ENCODE measurements at places on chromosomes 5 and 9. TPM values are rescaled to one million over a fixed set of nuclear protein-coding genes. Genes with fewer than 3 reads are reported as not detected.
A peak's percentile ranks its signal among the peaks of the same experiment; 100 is the strongest.

DNA sequence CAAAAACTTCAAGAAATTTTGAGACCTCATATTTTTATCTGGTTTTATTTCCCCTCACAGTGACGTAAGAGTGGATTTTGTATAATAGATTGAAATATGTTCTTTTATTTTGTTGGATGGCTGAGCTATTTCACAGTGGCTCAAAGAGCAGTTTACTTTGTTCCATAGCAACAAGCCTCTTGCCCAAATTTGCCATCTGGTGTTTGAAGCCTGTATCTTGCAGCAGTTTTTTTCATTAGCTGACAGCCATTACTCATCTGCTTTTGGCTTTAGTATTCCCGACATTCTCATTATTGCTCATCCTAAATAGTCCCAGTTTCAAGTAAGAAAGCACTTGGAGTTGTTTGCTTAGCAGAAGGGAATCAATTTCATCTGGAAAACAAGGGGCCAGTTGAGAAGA lies 36.3 kb downstream of the GDA start:
- no peak for DNase-seq

DNA sequence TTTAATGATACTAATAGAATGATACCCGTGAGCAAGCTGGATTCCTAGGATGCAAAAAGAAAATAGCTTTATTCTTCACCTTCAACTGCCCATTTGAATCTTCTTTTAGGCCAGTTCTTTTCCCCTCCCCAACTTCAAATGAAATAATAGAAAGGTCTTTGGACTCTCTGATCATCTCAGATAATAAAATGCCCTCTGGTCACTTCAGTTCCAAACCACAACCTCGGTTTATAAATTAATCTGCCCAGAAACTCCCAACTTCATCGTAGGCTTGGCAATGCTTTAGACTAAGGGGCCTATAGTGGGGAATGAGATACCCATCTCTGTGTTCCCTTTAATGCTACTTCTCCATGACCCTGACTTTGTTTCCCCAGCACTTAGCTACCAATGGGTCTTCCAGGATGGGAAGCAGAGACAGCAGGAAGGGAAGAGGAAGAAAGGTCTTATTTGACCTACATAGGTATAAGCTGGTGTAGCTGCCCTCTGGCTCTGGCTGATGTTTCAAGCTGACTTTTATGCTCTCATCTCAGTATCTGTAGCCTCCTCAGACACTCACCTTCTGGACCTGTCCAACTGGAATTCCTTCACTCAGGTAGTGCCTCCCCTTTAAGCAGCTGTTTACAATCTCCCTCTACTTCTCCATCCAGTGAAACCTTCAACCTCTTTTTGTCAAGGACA lies 47.2 kb upstream of the RAD23B start:
- no peak for DNase-seq

GRCh38 chr9:116958881-116959280 lies 271.8 kb downstream of the TRIM32 start:
- no peak for DNase-seq

- no peak for DNase-seq
Observed at GRCh38 chr9:94993160-94993820, 266.8 kb downstream of the AOPEP start.

DNA sequence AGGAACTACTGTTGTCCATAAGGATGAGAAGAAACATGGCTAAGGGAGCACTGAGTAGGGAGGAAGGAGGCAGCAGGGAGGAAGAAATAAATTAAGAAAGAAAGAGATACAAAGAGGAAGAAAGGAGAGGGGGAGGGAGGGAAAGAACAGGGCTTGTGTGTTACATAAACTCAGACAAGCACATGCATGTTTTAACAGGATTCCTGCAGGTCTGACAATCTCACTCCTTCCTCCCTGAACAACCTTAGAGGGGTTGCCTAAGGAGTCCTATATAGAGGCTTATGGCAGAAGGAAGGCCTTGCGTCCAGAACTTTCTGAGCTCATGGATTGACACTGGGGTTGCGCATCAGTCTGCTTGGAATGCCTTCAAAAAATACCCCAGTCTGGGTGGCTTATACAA lies 4.2 kb upstream of the KCNIP1 start:
- DNase-seq = no peak

- DNase-seq = peak; percentile 56
Observed at GRCh38 chr5:40389591-40389990, 290.1 kb upstream of the PTGER4 start.

The ACTBL2 gene
- total RNA-seq = not detected

DNA sequence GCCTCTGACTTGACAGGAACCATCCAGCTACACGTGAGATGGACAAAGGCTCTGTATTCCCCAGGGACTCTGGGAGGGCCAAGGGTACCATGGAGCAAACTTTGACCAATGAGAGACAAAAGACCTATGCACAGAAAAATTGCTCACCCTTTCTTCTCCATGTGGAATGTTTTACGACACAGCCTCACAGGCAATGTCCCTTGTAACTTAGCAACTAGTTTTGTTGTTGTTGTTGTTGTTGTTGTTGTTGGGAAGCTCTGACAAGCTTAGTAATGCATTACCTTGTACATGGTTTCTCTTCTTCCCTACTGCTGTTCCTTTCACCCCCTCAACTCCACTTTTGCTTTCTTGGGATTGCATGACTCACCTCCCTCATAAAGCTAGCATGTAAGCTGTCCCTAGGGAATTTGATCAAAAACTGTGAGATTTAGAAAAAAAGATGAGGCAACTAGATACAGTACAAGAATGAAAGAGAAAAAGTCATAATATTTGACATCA lies 550.9 kb downstream of the RAB3C start:
- DNase-seq = peak; percentile 60

GRCh38 chr5:126186210-126186609 lies 237.0 kb upstream of the GRAMD2B start:
- DNase-seq = no peak

DNA sequence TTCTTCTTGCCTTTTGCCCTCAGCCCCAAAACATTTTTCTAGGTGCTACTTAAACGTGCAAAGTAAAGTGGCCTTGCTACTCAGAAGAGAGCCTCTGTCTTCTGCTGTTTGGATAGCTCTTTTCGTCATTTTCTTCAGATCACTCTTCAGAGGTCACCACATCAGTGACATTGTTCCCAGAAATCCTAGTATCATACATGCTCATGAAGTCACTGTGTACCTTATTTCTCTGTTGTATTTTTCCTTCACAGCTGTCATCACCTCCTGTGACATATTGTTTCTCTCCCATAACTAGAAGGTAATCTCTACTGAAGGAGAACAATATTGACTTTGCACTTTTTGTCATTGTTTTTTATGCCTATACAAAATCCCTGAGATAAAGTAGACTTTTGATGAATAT lies 237.0 kb upstream of the CDH18 start:
- no peak for DNase-seq

The PCDHGA5 gene
- 1.8 TPM for total RNA-seq

DNA sequence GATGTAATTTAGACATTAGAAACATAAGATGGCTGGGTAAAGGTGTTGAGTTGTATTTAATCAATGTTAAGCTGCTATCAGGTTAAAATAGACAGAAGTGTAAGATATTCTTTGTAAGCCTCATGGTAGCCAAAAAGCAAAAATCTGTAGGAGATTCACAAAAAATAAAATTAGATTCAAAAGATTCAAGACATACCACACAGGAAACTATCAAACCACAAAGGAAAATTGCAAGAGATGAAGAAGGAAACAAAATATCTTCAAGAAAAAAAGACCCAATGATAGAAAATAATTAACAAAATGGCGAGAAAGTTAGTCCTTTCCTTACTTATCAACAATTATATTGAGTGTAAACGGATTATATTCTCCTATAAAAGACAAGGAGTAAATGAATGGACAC lies 15.3 kb downstream of the XRCC4 start:
- DNase-seq = no peak

All from SJSA1 (cell line).